Fibroblast of skin of back (primary cell): ENCODE measurements at places on chromosomes 12 and 14.

GRCh38 chr14:59184396-59184795, 4.1 kb upstream of the DAAM1 start:
- no peak for DNase-seq

- DNase-seq, result no peak
These were observed 10.2 kb upstream of the MYL6B start for GRCh38 chr12:56141946-56142784.

DNA sequence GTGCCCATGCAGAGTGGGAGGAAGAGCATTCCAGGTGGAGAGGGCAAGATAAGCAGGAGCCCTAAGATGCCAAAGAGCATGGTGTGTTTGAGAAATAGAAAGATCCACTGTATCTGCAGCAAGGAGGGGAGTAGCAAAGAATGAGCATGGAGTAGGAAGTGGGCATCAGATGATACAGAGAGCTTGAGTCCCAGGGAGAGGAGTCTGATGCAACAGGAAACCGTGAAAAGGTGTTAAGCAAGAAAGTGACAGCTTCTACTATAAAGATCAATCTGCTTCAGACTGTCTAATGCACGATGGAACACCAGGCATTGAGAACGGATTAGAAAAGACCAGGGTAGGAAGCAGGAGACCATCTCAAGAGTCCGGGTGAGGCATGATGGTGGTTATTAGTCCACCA, 12.3 kb upstream of the GPRC5D start:
- no peak for DNase-seq

GRCh38 chr12:10018386-10018785, 8.0 kb downstream of the CLEC12B start:
- DNase-seq, result no peak

GRCh38 chr12:63912651-63913050, 68.2 kb downstream of the SRGAP1 start:
- no peak for DNase-seq

GRCh38 chr14:57401501-57401900, 11.1 kb downstream of the NAA30 start:
- no peak for DNase-seq

DNA sequence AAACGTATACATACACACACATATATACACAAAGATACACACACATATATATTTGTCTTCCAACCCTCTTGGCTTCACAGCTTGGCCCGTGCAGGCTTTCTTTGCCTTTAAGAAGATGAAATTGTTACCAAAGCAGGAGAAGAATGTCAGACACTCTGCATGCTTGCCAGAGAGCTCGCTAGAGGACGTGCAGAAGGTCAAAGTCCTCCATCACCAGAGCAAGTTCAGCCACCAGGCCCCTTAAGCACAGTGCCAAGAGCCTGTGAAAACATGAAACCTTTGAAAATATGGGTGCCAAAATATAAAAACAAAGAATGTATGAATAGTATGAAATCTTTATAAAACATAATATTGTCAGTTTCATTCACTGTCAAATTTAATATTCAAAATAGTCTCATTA, 14.9 kb upstream of the MCRS1 start:
- DNase-seq, result no peak

DNA sequence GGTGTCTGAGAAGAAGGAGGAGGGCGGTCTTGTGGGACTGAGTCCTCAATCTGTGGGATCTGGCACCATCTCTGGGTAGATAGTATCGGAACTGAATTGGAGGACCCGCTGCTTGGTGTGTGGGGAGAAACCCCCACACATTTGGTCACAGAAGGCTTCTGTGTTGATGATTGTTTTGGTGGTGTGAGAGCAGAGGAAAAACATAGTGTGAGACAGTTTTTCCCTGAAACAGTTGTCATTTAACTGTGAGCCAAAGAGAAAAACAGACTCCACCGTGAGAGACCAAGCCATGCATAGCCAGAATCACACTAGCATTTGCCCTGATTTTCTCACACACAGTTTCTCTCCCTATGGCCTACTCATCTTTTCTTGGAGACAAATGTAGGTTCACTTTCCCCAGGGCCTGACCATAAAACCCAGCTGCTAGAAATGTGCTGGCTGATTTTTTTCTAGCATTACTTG, 91.4 kb upstream of the FLRT2 start:
- DNase-seq, result no peak

DNA sequence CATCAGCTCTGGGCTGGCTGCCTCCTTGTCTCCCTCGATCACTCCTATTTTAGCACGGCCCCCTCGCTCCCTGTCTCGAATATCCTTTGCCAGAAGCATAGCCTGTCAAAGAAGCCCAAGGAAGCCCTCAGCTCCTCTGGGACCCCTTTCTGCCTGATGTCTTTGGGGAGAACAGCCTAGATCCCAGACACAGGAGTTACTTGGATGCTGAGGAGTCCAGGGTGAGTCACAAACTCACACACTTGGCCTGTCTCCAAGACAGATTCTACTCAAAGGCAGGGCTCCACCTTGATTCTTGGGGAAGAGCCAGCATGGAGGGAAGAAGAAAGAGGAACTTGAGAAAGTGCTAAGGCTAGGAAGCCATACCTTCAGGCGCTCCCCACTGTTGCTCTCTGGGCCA, 8.1 kb downstream of the AVIL start:
- peak; percentile 44 for DNase-seq

DNA sequence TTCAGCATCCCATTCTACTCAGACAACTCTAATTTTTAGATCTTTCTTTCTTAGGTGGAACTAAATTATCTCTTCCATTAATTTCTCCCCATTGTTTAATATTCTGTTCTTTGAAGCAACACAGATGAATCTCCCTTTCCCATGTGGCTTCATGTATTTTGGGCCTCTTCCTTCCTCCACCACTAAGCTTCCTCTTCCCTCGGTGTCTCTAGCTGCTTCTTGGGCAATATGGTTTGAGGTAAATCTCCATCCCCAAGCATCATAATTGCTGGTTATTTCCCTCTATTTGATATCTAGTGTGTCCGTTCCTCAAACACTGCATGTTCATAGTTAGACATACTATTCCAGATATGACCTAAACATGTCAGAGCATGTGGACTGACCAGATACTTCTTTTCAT, 119.2 kb downstream of the PELI2 start:
- no peak for DNase-seq

DNA sequence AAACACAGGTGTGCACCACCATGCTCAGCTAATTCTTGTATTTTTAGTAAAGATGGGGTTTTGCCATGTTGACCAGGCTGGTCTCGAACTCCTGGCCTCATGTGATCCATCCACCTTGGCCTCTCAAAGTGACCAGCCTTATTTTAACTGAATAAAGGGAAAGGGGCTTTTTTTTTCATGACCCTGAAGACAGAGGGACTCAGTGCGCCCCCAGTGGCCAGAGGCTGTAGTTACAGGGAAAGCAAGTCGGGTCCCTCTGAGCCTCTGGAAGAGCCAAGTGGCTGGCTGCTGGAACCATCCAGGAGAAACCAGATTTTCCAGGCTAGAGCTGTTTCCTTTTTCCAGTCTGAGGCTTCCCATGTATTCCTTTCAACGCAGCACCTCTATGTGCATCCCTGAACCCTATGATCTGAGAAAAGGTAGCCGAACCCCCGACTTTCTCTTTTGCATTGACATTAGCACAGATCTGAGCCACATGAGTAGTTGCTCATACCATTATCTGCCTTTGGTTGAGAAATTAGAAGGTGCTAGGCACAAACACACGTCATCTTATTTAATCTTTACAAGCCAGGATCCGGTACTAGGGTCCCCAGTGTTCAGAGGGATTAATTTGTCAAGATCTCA, 342.7 kb downstream of the CACNA1C start:
- peak; percentile 47 for DNase-seq

GRCh38 chr12:6380141-6381121, 3.5 kb upstream of the LTBR start:
- peak; percentile 52 for DNase-seq

DNA sequence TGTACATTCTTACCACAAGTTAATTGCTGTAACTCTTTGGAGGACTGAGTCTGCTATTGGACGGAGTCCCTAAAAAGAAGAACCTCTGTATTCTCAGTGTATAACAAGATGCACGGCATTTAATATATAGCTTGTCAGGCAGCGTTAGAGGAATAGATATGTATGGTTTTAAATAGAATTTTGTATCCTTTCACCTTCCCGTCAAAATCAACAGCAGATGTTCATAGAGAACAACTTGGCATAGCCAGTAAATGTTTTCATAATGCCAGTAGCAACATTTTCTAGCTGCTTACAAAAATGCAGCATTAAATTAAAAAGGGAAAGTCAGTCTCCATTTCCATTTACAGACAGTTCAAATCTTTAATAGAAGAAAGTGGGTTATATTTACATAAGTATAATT, 6.8 kb downstream of the SCYL2 start:
- no peak for DNase-seq

GRCh38 chr12:24066865-24067264, 117.4 kb upstream of the SOX5 start:
- peak; percentile 29 for DNase-seq

GRCh38 chr12:64402181-64402580, 2.0 kb upstream of the XPOT start:
- no peak for DNase-seq

DNA sequence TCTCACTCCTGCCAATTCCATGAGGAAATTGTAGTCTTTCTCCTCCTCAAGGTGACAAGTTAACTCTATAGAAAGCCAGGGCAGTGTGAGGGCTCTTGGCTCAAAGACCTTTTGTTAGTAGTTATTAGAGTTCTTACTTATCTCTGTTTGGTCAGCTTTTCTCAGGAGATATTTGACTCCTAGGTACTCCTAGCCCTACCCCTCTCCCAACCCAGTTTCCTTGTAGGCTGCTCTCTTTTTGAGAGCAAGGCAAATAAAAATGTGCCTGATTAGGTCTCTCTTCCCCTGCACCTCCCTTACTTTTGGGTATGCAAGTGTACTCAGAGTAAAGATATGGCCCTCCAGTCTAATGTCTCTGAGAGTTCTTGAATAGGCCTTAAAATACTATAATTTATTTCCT, 23.8 kb downstream of the BTG1 start:
- DNase-seq, result no peak

- peak; percentile 49 for DNase-seq
These were observed 4.0 kb downstream of the FGF6 start for GRCh38 chr12:4441355-4442335.

GRCh38 chr14:101475456-101476257, 85.6 kb upstream of the DIO3 start:
- peak; percentile 35 for DNase-seq

DNA sequence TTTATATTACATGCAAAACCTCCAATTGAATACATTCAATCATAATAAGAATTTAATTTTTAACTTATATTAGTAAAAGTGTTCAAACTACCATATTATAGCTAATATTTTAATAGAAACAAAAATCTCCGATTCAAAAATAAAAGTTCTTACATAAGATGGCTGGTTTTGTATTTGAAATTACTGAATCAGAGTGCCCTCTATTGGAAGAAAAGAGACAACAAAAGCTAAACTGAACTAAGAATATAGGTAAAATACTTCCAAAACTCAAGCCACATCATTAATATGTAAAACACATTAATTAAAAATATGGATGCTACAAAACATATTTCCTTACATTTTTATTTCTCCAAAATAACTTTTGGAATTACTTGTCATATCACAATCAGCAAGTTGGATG, 120.3 kb downstream of the GARIN6 start:
- peak; percentile 16 for DNase-seq

DNA sequence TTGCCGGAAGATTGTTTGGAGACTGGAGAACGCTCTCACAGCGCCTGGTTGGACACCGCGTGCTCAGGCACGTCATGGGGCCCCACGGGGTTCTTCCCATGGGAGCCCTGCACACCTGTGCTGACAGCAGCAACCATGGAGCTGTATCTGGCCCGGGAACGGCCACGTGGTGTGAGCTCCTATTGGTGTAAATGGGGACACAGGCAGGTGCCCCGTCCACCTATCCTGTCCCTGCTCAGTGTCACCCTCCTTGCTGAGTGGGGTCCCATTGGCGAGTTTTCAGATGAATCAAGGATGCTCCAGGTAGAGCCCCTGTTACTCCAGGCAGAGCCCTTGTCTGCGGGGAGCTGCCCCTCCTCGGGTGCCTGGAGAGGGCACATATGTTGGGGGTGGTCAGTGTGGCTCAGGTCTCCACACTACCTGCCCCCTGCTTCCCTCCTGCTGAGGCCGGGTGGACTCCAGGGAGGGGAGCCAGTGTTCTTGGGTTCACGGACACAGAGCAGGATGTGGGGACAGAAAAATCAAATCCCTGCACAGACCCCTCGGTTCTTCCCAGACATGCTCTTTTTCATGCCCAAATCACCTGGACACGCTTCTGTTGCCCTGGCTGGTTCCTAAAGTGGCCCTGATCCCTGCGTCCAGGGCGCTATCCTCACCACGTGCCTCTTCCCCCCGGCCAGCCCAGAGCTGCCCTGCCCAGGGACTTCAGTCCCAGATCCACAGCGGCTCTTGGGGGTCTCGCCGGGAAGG, 250.1 kb downstream of the ADGRD1 start:
- no peak for DNase-seq

DNA sequence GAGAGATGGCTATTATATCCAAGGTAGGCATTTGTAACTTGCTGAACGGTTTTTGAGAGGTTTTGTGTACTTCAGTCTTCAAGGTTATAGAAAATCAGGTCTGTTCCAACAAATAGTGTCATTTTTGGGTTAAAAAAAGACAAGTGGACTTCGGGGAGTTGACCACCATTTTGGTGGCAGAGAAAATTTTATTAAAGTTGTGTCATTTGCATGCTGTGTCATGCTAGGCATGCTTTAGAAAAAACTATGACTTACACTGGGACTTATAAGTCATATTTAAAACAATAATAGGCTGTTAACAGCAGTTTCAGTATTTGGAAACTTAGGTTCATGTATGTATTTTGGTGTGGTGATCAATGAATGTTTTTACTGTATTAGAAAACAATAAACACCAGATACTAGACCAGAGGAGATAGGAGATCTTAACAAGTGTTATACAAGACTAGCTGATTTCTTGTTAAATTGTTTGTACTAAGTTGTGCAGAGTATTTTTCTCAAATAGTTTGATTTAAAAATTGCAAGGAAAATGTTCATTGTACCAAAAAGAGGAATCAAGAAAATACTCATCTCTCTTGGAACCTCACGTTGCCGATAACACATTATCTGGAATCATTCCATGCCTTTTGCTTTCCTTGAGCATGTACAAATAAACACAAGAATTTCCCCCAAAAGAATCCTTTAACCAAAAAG, 1.4 kb downstream of the RAN start:
- DNase-seq, result peak; percentile 31

GRCh38 chr12:47732504-47732903, 7.2 kb upstream of the ENDOU start:
- no peak for DNase-seq

DNA sequence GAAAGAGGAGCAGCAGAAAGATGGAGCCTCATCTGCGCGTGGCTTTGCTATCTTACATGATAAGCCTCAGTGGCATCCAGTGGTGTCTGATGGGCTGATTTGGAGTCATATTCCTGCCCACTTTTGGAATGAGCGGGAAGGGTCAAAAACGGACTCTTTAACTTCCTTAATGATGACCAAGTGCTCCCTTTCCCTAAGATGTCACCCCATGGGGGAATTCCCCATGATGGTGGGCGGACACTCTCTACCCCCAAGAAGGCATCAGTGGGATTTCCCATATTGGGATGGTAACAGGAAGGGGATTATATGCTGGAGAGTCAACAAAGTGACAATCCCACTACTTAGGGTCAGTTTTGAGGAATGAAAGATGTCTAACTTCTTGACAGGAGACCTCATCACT, 110.9 kb downstream of the GPATCH2L start:
- no peak for DNase-seq

- DNase-seq, result no peak
These were observed 1.8 kb downstream of the CPNE8 start for GRCh38 chr12:38903596-38903995.
